T-helper 9 cell (primary cell): ENCODE measurements at places on chromosomes 12 and 14.

- no peak for DNase-seq
Measured at GRCh38 chr14:63203618-63204406, 431 bp upstream of the RHOJ start.

GRCh38 chr12:131773582-131774221 is 54.5 kb upstream of the MMP17 start:
- no peak for DNase-seq

DNA sequence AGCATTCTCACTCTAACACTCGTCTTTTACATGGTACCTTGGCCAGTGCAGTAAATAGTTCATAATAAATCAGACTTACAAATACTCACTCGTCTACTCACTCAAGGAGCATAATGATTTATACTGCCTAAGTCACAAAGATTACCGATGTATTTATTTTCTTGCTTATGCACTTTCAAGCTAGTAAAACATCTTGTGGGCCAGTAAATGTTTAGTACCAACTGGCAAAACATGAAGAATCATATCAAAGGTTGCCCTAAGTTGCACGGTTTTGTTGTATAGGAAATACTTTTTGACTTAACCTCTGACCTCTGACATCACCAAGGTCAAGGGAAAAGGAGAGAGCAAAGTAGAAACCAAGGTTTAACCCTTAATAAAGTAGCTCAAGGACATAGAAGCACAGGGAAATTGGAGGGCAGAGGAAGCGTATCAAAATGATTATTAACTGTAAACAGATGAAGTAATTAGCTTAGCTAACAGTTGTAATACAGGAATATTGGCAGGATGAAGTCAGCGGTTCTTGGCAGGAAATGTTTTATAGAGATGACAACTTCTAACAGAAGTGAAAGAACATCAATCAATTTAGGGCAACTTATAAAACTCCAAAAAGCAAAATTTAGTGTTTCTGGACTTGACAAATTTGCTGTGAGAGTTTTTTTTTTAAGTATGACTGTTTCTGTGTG is 131.9 kb downstream of the HMGA2 start:
- DNase-seq, result no peak

DNA sequence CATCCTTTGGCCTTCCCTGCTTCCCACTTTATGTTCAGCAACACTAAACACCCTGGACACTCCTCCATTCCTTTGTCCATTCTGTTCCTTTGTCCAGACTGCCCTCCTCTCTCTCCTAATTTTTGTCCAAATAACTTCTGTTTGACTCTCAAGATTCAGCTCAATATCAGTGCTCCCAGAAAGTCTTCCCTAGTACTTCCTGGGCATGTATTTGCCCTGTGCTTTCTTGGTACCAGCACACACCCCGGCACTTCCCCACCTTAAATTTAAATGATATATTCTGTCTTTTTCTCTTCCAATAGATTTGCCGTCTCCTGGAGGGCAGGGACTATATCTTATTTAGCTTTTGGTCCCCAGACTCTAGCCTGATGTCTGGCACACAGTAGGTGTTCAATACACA is 6.5 kb upstream of the APOLD1 start:
- DNase-seq, result no peak

GRCh38 chr14:23392613-23393012 is 15.5 kb downstream of the MYH6 start:
- no peak for DNase-seq

- DNase-seq, result no peak
Measured at GRCh38 chr14:48725051-48725734, 861.0 kb downstream of the RPS29 start.
